WTC11 (cell line): ENCODE measurements at places on chromosomes 1 and 21. TPM values are rescaled to one million over a fixed set of nuclear protein-coding genes. Genes with fewer than 3 reads are reported as not detected.

DNA sequence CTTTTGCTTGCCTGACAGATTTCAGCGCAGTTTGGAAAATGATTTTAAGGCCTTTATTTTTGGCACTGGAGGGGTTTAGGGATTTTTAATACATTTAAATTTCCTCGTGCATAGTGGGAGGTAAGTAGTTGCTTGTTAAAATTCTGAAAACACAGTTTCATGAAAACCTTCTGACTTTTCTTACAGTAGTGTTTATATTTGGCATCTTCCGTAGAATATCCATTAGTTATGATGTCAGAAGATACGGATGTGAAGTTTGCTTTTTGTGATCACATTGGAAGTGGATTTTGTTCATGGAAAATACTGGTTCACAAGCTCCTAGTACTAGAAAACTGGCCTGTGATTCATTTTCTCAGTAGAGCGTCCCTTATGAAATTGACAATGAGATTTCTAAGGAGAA lies 1.3 kb downstream of the RABGAP1L start:
- peak overlapping the region; percentile 98 for H3K4me3 ChIP-seq
- H3K27ac ChIP-seq, result no peak overlapping the region
- DNase-seq, result no peak

The RGS21 gene
- total RNA-seq, result not detected in 3 replicates

The DOP1B gene
- total RNA-seq, result 8.3 to 11.4 TPM (median 9.1 TPM) in 3 replicates

- peaks cover 4% of the 10 kb centered on the region for H3K4me1 ChIP-seq
- peaks cover 4% of the 10 kb centered on the region; the same call in 1 of the 2 replicates for H3K27me3 ChIP-seq
- no peak overlapping the region for H3K27ac ChIP-seq
- H3K36me3 ChIP-seq, result no peaks in the 10 kb centered on the region
Measured at GRCh38 chr1:110686188-110686587, 11.4 kb upstream of the KCNA3 start.

GRCh38 chr1:223343692-223344091 lies 20.3 kb downstream of the SUSD4 start:
- no peak for DNase-seq
- no peak overlapping the region for H3K27ac ChIP-seq

DNA sequence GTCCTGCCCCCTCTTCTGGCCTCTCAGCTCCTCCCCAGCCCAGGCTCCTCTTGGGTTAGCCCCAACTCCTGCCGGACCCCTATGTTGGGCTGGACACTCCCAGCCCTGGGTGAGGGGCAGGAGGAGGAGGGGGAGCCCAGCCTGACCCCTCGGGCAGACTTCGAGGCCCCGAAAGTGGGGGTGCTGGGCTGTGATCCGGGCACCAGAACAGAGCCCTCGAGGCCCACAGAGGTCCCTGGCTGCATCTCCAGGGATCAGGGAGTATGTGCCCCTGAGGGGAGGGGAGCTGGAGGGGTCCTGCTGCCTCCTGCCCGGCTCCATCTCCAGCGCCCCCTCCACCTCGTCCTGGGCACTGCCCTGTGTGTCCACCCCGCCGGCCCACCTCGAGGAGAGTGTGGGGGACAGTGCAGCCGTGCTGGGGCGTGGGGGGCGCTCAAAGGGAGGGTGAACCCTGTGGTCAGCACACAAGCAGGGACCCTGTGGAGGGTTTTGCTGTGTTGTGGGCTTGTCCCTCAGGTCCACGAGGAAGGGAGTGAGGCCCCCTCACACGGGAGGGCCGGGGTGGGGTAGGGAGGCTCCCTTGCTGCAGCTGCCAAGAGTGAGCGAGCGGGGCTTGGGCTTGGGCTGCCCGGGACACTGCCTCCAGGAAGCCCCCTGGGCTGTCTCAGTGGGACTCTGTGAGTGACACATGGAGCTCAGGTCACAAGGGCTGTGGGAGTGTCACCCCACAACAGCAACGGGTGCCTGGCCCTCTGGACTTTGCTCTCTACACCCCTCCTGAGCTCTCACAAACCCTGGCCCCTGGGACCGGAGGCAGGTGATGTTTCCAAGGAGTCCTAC lies 54.4 kb downstream of the COL18A1 start:
- H3K4me3 ChIP-seq, result no peak overlapping the region
- H3K4me1 ChIP-seq, result peaks cover 21% of the 10 kb centered on the region
- peaks cover 22% of the 10 kb centered on the region for H3K36me3 ChIP-seq
- DNase-seq, result no peak
- no peak overlapping the region for H3K27ac ChIP-seq

The ARTN gene
- total RNA-seq, result 23.5 to 28.5 TPM (median 23.6 TPM) in 3 replicates

The LY9 gene
- total RNA-seq, result 0.18 TPM in 1 of 3 replicates, not detected in the others

GRCh38 chr1:27601771-27602461 lies 2.0 kb downstream of the AHDC1 start:
- no peak overlapping the region for H3K27ac ChIP-seq
- H3K4me3 ChIP-seq, result peak overlapping the region; percentile 77
- peaks cover 51% of the 10 kb centered on the region for H3K4me1 ChIP-seq
- DNase-seq, result no peak
- no peaks in the 10 kb centered on the region; the same call in 1 of the 2 replicates for H3K27me3 ChIP-seq
- H3K36me3 ChIP-seq, result no peaks in the 10 kb centered on the region

- H3K36me3 ChIP-seq, result no peaks in the 10 kb centered on the region
- no peak for DNase-seq
- peaks cover 41% of the 10 kb centered on the region for H3K4me1 ChIP-seq
- H3K27me3 ChIP-seq, result peaks cover 12% of the 10 kb centered on the region
Measured at GRCh38 chr1:163535401-163535800, 213.6 kb downstream of the NUF2 start.

GRCh38 chr1:184878002-184878401 lies 96.3 kb downstream of the NIBAN1 start:
- H3K36me3 ChIP-seq, result no peaks in the 10 kb centered on the region
- H3K27me3 ChIP-seq, result peaks cover 14% of the 10 kb centered on the region
- no peak overlapping the region for H3K27ac ChIP-seq
- peaks cover 25% of the 10 kb centered on the region for H3K4me1 ChIP-seq
- H3K4me3 ChIP-seq, result no peak overlapping the region

The NME7 gene
- 13.8 to 20.3 TPM (median 18.8 TPM) in 3 replicates for total RNA-seq

GRCh38 chr1:183912265-183912886 lies 107.5 kb downstream of the RGL1 start:
- H3K27me3 ChIP-seq, result no peaks in the 10 kb centered on the region
- H3K4me3 ChIP-seq, result no peak overlapping the region
- no peaks in the 10 kb centered on the region for H3K36me3 ChIP-seq
- H3K4me1 ChIP-seq, result peaks cover 15% of the 10 kb centered on the region
- DNase-seq, result no peak

The RRP15 gene
- 32.3 to 36.0 TPM (median 32.4 TPM) in 3 replicates for total RNA-seq

DNA sequence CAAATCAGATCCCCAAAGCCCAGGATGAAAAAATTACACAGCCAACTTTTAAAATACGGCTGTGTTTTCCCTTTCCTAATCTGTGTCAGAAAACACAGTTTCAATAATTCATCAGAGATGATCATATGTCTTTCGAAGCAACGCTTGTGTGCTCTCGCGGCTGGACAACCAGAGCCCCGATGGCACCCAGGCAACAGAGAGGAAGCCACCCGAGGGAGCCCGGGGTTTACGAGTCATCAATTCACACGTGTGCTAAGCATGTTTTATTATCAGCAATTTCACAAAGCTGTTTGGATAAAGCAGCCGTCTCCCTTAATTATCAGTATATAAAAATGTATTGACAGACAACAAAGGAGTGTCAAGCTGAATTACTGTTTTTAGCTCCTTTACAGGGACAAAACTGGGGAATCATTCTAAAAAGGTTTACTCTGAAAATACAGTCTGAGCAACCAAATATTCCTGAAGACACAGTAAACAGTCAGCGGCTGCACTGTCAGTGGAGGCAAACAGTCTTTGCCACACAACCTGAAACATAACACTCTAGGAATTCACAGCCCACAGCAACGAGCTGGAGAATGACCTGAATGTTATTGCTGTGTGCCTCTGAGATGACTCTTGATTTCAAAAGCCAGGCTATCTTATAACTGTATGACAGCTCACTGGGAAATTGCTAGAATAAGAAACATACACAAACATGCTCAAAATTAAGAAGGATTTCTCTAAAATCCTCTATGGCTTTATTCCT lies 201.0 kb downstream of the SIPA1L2 start:
- no peaks in the 10 kb centered on the region for H3K27me3 ChIP-seq
- H3K4me3 ChIP-seq, result no peak overlapping the region
- H3K36me3 ChIP-seq, result no peaks in the 10 kb centered on the region
- 0 out of 2 replicates have a peak overlapping the region, but pooled peaks have one; percentile 9 for H3K27ac ChIP-seq

The PCP4L1 gene
- 0.92 to 1.2 TPM (median 1.1 TPM) in 3 replicates for total RNA-seq

GRCh38 chr1:107563441-107563840 lies 401.5 kb downstream of the VAV3 start:
- no peak overlapping the region for H3K27ac ChIP-seq
- H3K27me3 ChIP-seq, result no peaks in the 10 kb centered on the region
- no peaks in the 10 kb centered on the region for H3K36me3 ChIP-seq
- H3K4me1 ChIP-seq, result no peaks in the 10 kb centered on the region
- no peak for DNase-seq
- H3K4me3 ChIP-seq, result no peak overlapping the region

- no peak overlapping the region for H3K4me3 ChIP-seq
- DNase-seq, result no peak
- H3K27me3 ChIP-seq, result peaks cover 23% of the 10 kb centered on the region
- H3K27ac ChIP-seq, result no peak overlapping the region
Measured at GRCh38 chr1:173280899-173281660, 73.9 kb upstream of the TNFSF4 start.

GRCh38 chr1:214327514-214327913 lies 46.6 kb downstream of the SMYD2 start:
- H3K27ac ChIP-seq, result no peak overlapping the region
- H3K27me3 ChIP-seq, result no peaks in the 10 kb centered on the region
- no peak overlapping the region for H3K4me3 ChIP-seq
- no peak for DNase-seq
- peaks cover 9% of the 10 kb centered on the region for H3K4me1 ChIP-seq
- H3K36me3 ChIP-seq, result no peaks in the 10 kb centered on the region

DNA sequence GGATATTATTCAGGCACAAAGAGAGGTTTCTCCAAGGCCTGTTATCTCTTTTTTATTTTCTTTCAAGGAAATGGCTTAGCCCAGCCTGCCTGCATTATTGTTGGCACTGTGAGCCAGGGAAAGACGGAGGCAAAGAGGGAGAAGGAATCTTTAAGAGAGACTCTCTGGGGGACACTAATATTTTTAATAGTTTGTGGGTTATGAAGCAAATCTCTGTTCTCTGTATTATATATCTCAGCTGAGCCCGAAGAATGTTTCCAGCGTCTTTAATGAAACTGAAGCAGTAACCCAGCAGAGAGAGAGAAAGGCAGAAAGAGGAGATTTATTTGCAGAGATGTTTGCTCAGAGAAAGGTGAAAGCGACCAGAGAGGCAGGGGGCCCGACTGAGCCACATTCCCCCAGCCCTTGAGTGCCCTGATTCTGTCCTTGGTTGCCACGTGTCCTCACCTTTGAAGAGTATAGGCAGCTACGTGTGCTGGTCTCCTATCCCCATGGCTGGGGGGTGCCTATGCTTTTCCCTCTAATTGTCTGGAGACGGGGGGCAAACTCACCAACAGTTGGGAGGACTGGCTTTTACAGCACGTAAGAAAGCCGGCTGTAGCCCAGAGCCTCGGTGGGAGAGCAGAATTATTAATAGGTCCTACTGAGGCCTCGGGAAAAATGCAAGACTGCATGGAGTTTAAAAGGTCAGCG lies 166.4 kb downstream of the TRABD2B start:
- DNase-seq, result no peak
- H3K27ac ChIP-seq, result no peak overlapping the region
- peaks cover 40% of the 10 kb centered on the region for H3K4me1 ChIP-seq
- H3K4me3 ChIP-seq, result no peak overlapping the region

GRCh38 chr1:69814926-69815325 lies 247.2 kb downstream of the LRRC7 start:
- H3K4me3 ChIP-seq, result no peak overlapping the region
- no peak for DNase-seq
- no peak overlapping the region for H3K27ac ChIP-seq
- no peaks in the 10 kb centered on the region for H3K36me3 ChIP-seq
- H3K27me3 ChIP-seq, result no peaks in the 10 kb centered on the region

The POU3F1 gene
- 18.9 to 22.4 TPM (median 20.9 TPM) in 3 replicates for total RNA-seq

The NEXN gene
- total RNA-seq, result 1.4 to 2.5 TPM (median 1.6 TPM) in 3 replicates

The ASCL5 gene
- 0.18 to 0.53 TPM (median 0.31 TPM) in 3 replicates for total RNA-seq

- no peak overlapping the region for H3K27ac ChIP-seq
- no peak overlapping the region for H3K4me3 ChIP-seq
- H3K4me1 ChIP-seq, result peaks cover 12% of the 10 kb centered on the region
- H3K36me3 ChIP-seq, result peaks cover 11% of the 10 kb centered on the region
- no peak for DNase-seq
Measured at GRCh38 chr21:35529171-35529863, 480.2 kb upstream of the RUNX1 start.
